Right lobe of liver (tissue), 6 donors: ENCODE measurements at places on chromosomes 6 and 20. TPM values are rescaled to one million over a fixed set of nuclear protein-coding genes. Genes with fewer than 3 reads are reported as not detected.

Gene GPR63
- 0.07 TPM for total RNA-seq

Gene CFAP61
- not detected for total RNA-seq

Gene NR2E1
- not detected for total RNA-seq

Gene FAXC
- not detected for total RNA-seq

Gene SCUBE3
- total RNA-seq: 0.07 TPM

Gene SENP6
- 43.4 TPM for total RNA-seq

Gene CTCFL
- not detected for total RNA-seq

Gene ANGPT4
- 0.12 TPM for total RNA-seq

DNA sequence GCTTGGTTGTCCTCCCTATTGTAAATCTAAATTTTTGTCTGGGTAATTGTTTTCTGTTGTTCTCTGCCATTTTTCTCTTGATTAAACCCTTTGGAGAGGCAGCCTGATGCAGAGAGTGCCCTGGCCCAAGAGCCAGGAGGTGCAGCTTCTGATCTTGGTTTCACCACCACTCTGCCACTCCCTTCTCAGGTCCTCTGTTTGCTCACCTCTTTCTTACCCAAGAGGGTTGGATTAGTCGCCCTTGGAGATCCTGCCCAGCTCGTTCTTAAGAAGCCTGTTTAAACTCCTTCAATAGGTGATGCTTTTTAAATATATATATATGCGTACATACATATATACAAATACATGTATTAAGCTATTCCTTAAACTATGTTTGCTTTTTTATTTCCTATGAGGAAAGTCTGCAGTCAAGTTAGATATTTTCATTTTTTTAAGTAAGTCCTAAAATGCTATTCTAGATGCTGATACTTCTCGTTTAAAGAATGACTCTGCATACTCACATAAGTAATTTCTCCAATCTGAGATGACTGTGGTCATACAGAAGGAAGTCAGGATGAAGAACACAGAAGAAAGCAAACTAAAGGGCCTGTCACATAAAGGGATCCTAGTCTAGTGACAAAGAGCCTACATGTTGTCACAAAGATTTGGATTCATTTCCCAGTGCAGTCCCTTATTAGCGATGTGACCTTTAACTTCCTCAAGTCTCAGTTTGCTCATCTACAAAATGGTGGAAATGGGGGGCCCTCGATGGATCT is 19.9 kb downstream of the TPD52L1 start:
- no peak for DNase-seq

DNA sequence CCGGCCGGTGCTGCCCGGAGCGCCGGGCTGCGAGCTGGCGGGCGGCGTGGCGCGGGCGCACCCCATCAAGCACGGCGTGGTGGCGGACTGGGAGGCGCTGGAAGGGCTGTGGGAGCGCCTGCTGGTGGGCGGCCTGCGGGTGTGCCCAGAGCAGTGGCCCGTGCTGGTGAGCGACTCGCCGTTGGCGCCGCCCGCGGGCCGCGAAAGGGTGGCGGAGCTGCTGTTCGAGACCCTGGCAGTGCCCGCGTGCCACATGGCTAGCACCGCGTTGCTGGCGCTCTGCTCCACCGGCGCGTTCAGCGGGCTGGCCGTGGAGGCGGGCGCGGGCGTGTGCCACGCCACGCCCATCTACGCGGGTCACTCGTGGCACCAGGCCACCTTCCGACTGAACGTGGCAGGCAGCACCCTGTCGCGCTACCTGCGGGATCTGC is 517 bp downstream of the ACTL10 start:
- peak; percentile 74 for DNase-seq

GRCh38 chr6:168161371-168161750 is 82.3 kb upstream of the FRMD1 start:
- DNase-seq: no peak

DNA sequence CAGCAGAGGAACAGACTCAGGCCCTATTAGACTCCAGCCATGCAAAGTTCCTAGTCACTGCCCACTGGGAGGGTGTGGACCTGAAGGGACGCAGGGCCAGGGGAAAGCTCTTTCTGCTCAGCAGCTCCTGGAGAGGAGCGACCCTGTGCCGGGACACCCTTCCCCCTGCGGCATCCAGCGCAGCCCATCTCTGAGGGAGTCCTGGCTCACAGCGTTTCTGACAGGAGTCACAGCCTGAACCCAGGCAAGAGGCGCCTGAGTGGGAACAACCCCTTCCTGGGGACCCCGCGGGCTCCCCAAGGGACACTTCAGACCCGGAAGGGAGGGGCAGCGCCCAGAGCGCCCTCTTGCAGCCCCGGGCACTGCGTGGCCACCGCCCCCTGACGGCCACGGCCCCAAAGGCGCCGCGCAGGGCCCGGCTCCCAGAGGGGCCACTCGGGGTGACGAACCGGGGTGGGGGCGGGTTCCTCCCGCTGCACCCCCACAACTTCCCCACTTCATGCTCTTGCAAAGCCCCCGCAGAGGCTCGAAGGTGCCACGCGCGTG is 862 bp downstream of the UCKL1 start:
- DNase-seq: no peak

DNA sequence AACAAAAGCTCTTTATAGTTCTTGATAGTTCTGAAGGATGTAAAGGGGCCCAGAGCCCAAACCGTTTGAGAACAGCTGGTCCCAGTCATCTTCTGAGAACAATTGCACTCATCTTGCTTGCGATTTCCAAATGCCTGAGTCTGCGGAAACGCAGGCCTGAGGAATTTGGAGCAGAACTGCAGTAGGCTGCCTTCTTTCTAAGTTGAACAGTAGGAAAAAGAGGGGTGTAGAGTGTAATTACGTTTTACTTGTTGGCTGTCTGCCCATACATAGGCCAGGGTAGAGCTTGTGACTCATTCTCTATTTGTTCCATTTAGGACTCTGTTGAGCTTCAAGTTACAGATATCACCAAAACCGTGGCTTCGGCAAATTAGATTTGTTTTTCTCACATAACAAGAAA is 42.0 kb upstream of the KIF16B start:
- no peak for DNase-seq

- DNase-seq: no peak
These were observed 229.5 kb downstream of the ERMARD start for GRCh38 chr6:169980826-169981450.

- DNase-seq: no peak
These were observed 558.8 kb downstream of the KIF16B start for GRCh38 chr20:16014436-16014835.

GRCh38 chr6:72873433-72873832 is 251.6 kb downstream of the KCNQ5 start:
- no peak for DNase-seq

DNA sequence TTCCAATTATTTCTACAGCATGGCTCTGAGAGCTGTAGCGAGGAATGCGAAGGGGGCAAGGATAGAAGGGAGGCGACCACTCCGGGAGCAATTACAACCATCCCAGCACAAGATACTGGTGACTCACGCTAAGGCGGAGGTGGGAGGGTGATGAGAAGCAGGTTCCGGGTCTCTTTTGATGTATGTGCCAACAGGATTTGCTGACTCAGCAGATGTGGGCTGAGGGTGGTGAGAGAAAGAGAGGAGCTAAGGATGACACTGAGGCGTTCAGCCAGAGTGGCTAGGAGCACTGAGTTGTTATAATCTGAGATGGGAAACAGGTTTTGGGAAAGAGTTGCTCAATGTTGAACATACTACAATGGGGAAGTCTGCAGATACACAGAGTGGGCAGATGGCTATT is 9.3 kb upstream of the TXNDC5 start:
- DNase-seq: no peak

- no peak for DNase-seq
These were observed 113.9 kb upstream of the TMEM170B start for GRCh38 chr6:11423667-11424066.

DNA sequence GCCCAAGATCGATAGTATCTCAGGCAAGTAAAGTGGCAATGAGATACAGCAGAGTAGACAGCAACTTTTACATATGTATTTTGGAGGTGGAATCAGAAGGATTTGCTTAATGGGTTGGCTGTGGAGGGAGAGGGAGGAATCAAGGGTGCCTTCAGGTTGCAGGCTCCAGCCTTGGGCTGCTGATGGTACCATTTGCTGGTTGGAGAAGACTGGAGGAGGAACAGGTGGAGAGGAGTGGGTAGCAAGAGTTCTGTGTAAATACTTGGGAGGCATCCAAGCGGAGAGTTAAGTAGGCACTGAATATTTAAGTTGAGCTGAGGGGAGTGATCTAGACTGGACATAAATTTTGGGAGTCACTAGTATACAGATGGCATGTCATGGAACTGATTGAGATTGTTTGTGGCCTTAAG is 5.2 kb downstream of the BICRAL start:
- DNase-seq: no peak

DNA sequence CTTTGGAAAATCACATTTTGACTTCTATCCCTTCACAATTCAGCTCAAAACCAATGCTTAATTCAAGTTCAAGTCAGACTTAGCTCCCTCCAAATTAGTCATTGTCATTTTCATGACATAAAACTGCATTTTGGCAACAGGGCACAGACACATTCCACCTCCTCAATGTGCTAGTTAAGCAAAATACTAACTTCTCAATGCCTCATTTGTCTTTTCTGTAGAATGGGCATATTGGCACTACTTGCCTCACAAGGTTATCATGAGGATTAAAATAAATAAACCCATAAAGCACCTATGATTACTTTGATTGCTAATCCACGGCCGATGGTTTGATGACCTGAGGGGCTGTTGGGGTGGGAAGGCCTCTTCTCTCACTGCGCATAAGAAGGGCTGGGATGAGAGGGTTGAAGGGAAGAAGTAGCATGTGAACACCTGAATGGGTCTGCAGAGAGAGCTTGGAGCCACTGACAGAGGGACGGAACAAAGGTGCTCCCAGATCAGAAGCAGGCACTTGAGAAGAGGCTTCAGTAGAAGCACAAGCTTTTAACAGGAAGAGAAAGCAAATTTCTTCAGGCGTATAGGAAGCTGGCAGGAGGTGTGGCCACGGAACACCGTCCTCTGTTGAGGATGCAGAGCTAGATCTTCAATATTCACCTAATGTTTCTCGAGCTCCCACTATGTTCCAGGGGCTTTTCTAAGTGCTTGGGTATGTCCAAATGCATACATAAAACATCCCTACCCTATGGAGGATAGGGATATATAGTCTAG is 11.7 kb upstream of the TBC1D7 start:
- no peak for DNase-seq

DNA sequence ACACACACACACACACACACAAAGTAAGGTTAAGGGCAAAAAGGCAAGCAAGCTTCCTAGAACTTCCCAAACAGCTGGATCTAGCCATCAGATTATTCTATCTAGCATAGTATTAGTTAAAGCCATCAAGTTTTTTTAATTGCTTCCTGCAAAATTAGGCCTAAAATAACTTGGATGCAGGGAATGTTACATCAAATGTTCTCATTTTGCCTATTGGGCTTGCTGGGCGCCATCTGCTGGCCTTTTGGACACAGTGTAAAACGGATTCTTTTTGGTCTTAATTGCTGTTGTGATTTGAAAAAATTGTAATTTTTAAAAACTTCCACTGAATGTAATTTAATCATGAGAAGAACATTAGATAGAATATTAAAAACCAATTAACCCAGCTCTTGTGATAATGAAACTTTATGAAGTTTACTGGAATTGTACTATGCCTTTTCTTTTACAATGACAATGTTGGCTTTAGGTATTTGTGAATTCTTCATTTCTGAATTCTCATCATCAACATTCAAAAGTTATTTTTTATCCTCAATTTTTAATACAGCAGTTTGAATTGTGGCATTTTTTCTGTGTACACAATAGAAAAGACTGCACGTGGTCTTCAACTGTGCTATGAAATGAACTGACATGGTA is 6.8 kb downstream of the MKKS start:
- DNase-seq: peak; percentile 62

- no peak for DNase-seq
These were observed 488.0 kb upstream of the NOX3 start for GRCh38 chr6:155943635-155944034.

- DNase-seq: no peak
These were observed 34.0 kb upstream of the YWHAB start for GRCh38 chr20:44851545-44851944.

- DNase-seq: no peak
These were observed 183.1 kb downstream of the MOXD1 start for GRCh38 chr6:132218059-132218696.

DNA sequence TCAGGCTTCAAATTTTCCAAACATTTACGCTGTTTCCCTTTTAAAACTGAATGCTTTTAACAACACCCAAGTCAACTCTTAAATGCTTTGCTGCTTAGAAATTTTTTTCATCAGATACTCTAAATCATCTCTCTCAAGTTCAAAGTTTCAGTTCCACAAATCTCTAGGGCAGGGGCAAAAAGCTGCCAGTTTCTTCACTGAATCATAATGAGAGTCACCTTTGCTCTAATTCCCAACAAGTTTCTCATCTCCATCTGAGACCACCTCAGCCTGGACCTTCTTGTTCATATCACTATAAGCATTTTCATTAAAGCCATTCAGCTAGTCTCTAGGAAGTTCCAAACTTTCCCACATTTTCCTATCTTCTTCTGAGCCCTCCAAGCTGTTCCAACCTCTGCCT is 69.1 kb downstream of the RNF217 start:
- no peak for DNase-seq

DNA sequence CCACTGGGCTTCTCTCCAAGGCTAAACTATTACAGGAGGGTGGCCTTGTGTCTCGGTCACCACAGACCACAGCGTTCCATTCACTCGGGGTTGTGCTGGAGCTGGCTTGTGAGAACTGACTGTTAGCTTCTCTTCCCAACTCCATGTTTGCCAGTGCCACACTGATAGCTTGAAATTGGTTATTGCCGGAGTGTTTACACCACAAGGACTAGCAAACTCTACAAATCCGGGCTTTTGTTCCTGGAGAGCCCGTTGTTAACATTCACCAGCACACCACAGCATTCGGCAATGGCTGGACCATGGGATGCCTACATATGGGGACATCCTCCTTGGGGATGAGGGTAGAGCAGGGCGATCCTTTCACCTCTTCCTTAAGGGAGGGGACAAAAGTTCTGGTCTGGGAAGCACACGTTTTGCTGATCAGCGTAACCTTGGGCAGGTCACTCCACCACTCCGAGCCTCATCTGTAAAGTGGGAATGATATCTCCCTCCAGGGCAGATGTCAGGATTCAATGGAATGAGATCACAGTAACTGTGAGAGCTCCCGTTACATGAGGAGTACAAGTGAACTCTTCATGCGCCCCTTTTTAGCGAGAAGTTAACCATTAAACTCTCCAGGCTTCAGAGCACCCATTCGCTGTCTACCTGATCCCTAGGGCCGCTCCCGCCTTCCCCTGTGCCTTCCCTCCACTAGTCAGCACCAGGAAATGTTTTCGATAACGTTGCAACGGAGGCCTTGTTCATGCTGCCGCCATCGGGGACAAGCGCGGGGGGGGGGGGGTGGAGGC is 41.7 kb upstream of the TTPAL start:
- peak; percentile 68 for DNase-seq

DNA sequence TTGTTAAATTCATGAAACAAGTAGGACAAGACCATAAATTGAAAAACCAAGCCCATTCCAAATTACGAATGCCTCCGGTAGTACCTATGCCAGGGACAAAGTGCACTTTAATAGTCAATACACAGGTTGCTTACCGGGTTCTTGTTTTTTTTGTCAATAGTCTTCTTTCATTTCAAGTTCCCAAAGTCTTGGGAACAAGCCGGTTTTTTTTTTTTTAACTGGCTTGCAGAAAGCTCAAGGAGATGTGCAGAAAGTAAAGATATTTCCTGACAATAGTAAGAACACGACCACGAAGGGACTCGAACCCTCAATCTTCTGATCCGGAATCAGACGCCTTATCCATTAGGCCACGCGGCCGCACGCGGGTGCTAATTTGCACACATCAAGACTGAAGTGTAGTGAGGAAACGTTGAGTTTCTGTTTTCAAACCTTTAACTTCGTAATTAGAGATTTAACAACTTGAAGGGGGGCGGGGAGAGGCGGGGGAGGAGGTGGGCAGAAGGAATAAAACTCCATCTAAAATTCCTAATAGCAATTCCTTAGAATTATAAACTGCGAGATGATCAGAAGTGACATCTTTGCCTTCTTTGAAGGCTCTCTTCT is 181.0 kb downstream of the TRIM27 start:
- no peak for DNase-seq
